CD8-positive, alpha-beta memory T cell (primary cell): ENCODE measurements at places on chromosomes 5 and 9.

DNA sequence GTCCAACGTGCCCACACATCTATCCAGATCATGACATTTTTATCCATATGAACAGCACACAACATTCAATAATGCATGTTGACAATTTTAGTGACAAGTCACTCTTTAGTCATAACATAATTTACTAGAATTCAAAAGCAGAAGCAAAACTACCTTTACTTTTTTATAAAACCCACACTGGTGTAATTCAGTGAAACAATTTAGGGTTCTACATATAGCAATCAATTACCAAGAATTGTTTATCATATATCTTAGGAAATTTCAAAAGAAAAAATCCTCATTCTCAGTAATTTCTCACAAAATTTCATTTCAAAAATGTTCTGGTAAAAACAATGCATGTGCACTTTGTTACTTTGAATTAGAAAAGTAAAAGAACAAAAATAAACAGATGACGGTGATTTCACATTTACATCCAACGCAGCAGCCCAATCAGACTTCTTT, 12.6 kb downstream of the AUH start:
- no peak for DNase-seq

DNA sequence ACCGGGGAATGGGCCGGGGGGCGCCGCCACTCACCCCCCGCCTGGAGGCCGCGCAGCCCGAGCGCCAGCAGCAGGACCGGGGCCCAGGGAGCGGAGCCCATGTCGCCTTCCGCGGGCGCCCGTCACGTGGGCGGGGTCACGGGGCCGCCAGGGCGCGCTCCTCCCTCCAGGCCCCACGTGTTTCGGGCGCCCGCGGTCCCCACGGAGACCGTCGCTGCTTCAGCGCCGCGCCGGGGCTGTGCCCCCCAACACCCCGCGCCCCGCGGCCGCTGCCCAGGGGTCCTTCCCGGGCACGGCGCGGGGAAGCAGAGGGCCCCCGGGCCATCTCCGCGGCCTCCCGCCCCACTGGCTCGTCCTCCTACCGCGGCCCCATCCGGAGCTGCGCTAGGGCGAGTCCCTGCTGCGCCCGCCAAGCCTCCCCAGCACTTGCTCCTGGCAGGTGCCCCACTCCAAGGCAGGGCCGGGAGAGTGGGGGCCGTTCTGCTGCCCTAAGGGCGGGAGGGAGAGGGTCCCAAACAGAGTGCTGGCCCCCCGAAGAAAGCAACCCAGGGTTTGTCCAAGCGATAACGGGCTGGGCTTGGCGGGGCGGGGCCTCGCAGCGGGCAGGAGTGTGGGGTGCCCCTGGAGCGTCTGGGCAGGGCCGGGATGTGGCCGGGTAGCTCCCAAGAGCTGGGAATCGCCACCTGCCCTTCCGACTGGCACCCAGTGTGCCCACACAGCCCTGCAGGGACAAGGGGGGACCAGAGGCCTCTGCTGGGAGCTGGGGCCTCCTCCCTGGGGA, at the start of gene DPP7:
TSS of gene DPP7 (minus strand) at position 121 of the 781 bp plus-strand sequence. CDS start at position 101, 20 bp downstream.
- DNase-seq, result peak; percentile 80

DNA sequence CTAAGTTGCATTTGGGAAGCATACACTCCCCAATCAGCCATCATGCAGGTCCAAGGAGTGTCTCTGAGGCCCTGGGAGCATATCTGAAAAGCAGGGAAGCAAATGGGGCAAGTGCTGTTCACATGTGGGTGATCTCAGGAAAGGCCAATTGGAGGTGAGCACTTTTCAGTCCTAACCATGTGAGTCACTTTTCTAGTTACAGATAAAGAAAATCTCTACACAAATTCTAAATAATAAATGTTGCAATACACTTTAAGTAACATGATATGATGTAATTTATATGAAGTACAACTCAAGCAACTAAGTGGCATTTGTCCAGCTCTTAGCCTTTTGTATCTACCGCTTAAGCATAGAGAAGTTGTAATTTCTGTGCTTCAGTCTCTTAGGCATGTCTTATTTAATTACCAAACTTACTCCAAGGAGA, 18.4 kb downstream of the ADAMTS16 start:
- DNase-seq, result no peak

DNA sequence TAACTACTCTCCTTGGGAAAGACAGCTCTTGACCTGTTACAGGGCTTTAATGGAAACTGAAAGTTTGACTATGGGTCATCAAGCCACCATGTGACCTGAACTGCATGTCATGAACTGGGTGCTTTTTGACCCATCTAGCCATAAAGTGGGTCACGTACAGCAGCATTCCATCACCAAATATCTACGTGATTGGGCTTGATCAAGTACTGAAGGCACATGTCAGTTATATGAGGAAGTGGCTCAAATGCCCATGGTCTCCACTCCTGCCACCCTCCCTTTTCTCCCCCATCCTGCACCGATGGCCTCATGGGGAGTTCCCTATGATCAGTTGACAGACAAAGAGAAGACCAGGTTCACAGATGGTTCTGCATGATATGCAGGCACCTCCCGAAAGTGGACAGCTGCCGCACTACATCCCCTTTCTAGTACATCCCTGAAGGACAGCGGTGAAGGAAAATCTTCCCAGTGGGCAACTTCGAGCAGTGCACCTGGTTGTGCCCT, 7.3 kb upstream of the FCN1 start:
- no peak for DNase-seq

- no peak for DNase-seq
Measured at GRCh38 chr5:103582364-103582763, 19.8 kb upstream of the NUDT12 start.

DNA sequence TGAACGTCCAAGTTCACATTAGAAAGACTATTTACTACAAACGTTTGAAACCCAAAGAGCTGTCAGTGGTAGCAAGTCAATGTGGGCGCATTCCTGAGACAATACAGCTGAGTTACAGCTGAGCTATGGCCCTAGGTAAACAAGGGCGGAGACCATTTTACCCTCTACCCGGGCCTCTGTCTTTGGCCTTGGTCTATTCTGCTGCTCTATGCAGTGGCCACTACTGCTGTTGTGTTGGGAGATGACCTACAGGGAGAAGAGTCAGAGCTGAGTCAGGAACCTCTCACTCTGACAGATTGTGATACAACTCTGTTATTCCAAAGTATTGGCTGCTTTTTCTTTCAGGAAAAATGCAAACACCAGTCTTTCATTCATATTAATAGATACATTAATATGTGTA, 700.6 kb downstream of the SEMA5A start:
- DNase-seq, result no peak

GRCh38 chr9:121998513-121999049, 94.5 kb downstream of the TTLL11 start:
- no peak for DNase-seq

DNA sequence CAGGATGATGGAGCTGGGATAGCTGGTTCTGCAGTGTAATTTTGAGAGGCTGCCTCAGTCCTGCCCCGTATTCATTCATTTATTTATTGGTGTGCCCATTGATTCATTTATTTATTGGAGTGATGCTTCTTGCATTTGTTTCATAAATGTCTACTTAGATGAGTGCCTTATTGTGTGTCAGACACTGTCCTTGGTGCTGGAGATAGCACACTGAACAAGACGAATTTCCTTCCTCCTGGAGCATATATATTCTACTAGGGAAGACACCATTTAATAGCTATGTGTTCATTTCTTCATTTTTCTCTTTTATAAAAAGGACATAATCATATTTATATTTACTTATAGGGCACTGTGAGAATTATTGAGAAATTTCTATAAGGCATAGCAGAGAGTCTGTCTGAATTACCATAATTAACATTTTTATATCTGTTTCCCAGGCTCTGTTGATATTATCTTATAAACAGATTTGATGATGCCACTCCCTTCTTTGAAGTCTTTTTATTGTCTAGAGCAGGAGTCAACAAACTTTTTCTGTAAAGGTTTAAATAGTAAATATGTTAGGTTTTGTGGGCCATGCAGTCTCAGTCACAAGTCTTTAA, 433.9 kb upstream of the ZNF608 start:
- DNase-seq, result no peak

- no peak for DNase-seq
Measured at GRCh38 chr9:109986521-109986991, 206.6 kb downstream of the PALM2AKAP2 start.

GRCh38 chr9:120910643-120911042, 16.0 kb downstream of the TRAF1 start:
- no peak for DNase-seq

- no peak for DNase-seq
Measured at GRCh38 chr5:114305402-114306207, 56.3 kb upstream of the KCNN2 start.

DNA sequence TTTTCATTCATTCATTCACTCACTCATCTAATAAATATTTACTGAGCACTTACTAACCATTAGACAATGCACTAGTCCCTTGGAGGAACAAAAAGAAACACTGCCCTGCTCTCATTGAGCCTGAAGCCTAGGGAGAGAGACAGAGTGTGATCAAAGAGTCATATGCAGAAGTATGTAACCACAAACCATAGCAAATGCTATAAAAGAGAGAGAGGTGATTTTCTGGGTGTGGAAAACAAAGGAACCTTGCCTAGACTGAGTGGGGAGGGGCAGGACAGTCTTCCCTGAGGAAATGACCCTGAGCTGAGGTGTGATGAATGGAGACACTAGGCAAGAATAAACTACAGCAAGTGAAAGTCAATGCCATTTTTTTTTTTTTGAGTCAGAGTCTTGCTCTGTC, 10.8 kb upstream of the ADRA1B start:
- DNase-seq, result no peak

- no peak for DNase-seq
Measured at GRCh38 chr5:71719063-71719964, at the start of gene CARTPT. Gene CARTPT, plus strand, starts transcription at chr5:71719275. Its CDS starts 19 bp downstream, at chr5:71719294.

DNA sequence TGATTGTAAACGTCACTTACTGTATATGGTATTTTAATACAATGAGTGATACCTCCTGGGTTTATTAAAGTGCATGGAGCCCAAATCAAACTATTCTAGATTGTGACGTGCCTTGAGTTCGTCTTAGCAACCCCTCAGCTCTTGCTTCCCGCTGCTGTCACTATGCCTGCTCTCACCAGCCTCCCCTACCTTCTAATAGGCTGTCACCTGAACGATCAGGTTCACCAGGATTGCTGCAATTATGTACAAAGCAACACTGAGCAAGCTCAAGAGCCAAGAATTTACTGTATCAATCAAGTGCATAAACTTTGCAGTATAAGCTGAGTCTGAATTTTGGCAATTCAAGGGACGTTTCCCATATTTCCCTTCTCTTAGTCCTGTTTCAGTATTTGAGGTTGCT, 3.0 kb downstream of the LECT2 start:
- DNase-seq, result no peak

GRCh38 chr5:108079753-108080152, 302.1 kb downstream of the FBXL17 start:
- DNase-seq, result no peak

DNA sequence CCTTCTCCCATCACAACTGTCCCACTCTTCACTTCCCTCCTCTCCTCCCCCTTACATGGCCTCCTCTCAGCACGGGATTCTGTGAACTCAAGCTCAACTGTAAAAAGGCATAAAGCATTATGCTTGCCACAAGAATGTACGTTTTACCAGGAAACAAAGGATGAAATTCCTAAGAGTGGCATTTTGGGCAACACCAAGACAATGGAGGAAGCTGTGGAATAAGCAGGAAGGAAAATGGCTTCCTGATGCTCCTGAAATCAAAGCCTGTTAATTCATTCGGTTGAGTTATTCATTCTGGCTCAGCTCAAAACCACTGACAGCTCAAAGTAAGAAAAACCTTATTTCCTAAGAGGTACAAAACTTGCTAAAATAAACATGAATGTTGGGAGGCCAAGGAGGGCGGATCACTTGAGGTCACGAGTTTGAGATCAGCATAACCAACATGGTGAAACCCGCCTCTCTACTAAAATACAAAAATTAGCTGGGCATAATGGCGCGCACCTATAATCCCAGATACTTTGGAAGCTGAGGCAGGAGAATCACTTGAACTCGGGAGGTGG, 40.8 kb upstream of the DMRT1 start:
- no peak for DNase-seq

GRCh38 chr5:132629230-132629944, 28.6 kb upstream of the IL13 start:
- DNase-seq, result no peak

DNA sequence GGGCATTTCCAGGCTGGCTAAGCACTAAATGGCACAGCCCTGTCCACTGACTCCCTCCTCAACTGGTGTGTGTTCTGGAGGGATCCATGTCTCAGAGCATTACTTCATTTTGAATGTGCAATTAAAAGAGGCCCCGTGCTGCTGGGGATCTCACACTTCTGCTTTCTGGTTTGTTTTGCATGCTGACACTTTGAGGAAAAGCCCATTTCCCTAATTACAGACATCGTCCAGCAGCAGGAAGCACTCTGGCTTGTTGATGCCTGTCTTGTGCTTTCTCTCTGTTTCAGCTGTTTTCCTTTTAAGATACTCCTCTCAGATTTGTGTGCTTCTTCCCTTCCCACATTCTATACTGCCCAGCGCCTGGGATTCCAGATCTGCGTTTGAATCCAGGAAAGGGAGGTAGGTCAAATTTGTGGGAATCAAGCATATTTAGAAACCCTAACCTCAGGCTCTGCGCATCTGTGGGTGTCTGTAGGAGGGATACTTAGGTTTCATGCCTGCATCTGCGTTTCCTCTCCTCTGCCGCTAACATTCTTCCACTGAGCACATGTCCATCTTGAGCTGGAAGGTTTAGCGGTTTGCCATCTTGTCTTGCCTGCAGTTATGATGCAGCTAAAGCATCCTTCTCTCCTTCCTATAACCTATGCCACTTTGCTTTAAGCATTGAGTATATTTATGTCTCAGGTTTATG, 25.7 kb downstream of the SYK start:
- no peak for DNase-seq
